ENCODE measurements at places on chromosomes 1 and 21.

- DNase-seq: no peak
These were observed 33.5 kb upstream of the IFI16 start for GRCh38 chr1:158976219-158976618.

DNA sequence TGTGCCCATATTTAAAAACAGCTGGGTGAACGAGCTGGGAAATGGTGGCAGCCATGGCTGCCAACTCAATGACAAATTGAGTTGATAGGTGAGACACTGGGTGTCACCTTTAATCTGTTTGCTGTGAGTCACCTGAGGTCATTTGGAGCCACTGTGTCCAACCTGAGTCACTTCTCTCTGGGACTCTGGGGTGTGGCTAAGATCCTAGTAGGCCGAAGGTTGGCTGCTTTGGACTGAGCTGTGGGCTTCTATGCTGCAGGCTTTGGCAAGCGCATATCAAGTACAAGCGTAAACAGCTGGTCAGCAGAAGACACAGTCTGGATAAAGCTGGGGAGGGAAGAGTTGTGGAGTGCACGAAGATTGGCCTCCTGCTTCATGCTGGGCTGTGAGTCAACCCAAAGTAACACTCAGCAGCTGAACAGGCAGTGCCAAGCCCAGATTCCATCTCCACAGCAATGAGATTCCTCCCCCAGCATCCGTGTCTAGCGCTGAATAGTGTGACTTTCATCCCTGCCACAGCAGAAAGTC lies 24.0 kb downstream of the TEX35 start:
- peak; percentile 92 for DNase-seq

DNA sequence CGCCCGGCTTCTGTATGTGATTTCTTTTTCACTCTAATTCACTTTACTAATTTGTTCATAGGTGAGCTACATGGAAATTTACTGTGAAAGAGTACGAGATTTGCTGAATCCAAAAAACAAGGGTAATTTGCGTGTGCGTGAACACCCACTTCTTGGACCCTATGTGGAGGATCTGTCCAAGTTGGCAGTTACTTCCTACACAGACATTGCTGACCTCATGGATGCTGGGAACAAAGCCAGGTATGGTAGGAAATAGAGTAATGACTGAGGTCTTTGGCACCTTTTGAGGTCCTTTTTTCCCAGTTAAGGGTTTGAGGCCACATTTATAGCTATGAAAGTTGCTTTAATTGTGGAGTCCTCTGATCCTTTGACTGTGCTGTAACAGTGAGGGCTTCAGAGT lies 56.9 kb downstream of the KIF1B start:
- no peak for DNase-seq

DNA sequence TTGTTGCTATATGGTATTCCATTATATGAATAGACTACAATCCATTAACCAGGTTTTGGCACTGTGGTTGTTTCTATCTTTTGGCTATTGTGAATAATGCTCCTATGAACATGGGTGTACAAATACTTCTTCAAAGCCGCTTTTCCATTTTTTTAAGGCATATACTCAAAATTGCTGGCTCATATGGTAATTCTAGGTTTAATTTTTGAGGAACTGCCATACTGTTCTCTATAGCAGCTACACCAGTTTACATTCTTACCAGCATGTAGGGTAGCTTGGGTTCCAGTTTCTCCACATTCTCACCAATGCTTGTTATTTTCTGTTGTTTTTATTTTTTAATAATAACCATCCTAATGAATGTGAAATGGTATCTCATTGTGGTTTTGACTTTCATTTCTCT lies 19.9 kb upstream of the AGO1 start:
- DNase-seq: no peak

DNA sequence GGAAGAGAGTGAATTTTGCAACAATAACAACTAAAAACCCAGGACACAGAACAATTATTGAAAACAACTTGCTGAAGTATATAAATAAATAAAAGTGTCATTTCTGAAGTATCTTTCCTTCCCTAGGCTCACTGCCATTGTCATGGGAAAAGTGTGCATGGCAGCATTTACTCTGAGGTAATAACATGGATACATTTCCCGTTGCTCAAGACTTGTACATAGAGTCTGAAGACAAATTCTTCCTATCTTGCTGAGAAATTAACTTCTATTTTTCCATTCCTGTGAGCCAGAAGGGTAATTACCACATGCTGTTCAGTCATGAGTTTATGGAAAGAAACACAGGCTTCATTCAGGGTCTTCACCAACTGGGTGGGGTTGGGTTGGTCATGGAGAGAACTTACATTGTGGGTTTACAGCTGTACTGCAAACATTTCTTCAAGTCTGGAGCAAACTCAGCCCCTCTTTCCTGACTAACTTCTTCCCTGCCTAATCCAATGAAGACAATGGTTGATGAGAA lies 32.2 kb downstream of the ST6GALNAC3 start:
- no peak for DNase-seq

DNA sequence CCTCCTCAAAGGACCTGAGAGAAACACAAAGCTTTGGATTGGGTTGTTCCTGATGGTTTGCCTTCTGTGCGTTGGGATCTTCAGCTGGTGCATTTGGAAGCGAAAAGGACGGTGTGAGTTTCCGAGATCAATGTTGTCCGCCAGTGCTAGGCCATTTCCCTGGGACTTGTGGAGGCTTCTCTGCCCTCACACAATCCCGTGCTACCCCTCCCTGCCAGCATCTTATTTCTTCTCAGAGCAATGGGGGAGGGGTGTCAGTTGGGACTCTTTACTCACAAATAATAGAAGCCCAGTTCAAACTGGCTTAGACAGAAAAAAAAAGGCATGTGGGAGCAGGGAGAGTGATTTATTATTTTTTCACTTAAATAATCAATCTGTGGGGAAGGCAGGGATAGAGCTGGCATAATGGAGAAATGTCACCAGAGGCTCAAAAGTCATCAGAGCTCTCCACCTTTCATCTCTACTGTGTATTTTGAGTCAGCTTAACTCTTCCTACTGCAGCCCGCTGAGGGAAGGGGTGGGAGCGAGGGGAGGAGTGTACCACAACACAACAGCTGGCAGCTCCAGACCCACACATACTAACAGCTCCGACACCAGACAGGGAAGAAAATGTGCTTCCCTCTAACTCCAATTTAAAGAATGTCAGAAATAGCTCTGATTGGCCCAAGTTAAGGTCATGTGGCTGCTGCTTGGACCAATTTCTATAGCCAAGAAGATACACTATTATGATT lies 22.4 kb downstream of the LY9 start:
- DNase-seq: no peak

- no peak for DNase-seq
These were observed 10.5 kb downstream of the KIF21B start for GRCh38 chr1:201013031-201013485.

DNA sequence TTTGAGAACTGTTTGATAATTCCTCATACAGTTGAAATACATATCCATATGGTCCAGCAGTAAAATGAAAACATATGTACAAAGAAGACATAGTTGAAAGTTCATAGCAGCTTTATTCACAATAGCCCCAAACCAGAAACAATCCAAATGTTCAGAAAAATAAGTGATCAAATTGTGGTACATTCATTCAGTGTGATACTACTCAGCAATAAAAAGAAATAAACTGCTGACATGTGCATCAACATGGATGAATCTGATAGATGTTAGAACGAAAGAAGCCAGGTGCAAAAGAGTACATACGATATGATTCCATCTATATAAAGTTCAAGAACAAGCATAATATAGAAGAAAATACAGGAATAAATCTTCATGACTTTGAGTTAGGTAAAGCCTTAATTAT lies 77.2 kb downstream of the EVI5 start:
- no peak for DNase-seq

DNA sequence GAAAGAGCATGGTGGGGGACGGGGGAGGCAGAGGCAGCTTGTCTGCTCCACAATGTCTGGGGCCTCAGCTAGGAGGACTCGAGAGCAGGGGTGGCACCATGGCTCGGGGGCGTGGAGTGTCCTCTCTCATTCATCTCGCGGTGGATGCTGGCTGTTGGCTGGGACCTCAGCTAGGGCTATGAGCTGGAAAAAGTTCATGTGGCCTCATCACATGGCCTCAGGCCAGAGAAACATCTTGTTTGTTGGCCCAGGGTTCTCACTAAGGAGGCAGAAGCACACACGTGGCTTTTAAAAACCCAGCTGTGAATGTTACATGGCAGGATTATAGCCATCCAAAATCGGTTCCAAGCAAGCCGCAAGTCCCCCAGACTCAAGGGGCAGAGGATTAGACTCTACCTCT lies 6.2 kb upstream of the CENPS start:
- no peak for DNase-seq

DNA sequence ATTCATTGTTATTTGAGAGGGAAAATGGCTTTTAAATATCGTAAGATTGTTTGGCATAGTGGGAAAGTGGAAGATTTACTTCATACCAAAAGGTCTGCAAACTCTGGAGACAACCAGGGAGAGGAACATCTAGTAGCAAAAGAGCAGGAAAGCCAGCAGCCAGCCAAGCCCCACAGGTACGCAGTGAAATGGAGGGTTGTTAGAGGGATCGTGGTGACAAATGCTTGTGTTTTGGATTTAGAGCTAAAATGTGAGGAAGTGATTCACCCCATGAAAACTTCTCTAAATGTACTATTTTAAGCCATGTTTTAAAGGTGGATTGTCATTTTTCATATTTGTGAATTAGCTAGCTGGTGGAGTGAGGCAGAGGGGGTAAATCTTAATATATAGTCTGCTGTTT lies 69.3 kb downstream of the RPS6KC1 start:
- DNase-seq: no peak

DNA sequence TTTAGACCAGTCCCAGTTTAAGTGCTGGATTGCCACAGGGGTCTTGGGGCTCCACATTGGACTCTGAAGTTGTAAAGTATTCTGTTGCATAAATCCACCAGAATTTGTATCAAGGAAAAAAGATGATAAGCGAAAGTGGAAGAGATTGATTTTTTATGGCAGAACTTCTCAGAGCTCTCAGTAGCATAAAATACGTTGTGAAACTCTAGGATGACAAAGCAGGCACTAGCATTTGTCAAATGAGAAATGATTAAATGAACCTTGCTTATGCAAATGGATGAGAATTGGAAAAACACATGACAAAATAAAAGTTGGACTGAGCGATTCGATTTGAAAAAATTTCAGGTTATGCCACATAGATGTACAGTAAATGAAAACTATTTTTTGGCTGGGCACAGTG lies 253.8 kb upstream of the RAB4A start:
- DNase-seq: no peak

DNA sequence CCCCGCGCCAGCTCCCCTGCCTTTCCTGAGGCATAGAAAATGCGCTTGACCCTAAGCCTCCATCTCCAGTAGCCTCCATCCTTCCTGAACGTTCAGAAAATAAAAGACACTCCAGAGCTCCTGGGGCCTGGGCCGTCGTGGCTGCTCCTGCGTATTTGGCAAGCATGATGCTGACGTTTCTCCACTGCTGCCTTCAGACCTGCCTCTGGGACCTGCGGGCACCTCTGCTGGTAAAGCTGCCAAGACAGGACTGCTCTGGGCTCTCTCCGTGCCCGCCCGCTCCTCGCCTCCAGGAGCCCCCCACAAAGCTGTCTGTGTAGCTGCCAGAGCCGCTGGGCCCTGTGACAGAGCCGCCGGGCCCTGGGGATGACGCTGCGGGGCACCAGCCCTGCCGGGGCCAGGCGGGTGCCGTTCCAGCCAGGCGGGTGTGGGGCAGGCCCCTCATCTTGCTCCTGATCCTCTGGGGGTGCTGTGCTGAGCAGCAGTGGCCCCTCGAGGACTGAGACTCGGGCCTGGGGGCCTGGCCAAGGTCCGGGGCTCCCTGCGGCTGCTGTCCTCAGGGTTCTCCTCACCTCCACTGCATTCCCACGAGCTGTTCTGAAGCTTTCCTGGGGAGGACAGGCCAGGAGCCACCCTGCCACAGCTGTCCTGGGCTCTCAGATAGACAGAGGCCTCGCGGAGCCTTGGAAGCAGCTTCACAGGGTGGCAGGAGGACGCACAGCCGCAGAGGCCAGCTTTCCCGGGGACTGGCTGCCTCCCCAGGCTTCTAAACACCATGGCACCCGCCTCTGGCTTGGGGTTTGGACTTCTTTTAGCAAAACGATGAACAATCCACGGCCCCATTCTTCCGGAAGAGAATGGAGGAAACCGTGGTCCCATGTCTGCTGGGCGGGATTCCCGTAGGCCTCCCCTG lies 48.1 kb downstream of the MORN1 start:
- no peak for DNase-seq

GRCh38 chr1:242011894-242012660 lies 13.2 kb upstream of the MAP1LC3C start:
- no peak for DNase-seq

DNA sequence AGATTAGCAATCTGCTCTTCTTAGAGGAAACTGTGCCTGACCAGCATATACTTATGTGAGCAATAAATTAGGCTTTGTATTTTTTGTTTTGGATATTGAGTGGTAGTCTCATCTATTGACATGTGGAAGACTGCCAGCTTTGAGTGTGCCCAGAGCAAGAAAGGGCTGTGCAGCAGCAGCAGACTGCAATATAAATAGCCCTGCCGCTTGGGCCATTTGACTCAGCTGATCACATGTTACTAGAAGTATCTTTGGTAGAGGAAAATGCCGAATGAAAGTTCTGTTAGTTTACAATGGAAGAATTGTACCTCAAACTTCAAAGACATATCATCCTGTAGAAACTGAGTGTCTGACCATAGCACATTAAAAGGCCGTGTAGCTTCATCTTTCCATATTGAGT lies 9.1 kb upstream of the PSMB2 start:
- no peak for DNase-seq

GRCh38 chr1:208054911-208055379 lies 144.0 kb upstream of the CD34 start:
- DNase-seq: no peak

GRCh38 chr1:160167580-160167979 lies 16.2 kb downstream of the ATP1A4 start:
- no peak for DNase-seq

DNA sequence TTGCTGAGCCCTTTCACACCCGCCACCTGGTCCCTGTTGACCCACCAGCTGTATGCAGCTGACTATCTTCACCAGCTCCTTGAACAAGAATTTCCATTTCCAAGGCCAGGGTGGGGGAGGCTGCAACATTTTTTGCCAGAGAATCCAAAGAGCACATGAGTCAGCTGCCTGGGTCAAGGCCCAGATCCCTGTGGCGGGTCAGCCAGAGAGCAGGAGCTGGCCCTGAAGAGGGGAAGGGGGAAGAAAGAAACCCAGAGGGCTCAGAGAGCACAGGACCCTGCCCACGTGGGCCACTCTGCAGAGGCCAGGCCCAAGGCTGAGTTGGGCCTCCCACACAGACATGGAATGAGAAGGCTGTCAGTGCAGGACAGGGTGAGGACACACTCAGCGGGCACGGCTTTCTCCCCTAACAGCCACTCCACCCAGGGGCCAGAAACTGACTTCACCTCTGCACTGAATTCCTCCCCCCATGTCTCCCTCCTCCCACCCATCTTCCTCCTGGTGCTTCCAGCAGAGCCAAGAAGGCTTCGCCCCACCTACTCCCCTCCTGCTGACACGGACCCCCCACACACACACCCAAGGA lies 28.9 kb downstream of the S100A6 start:
- DNase-seq: peak; percentile 63

DNA sequence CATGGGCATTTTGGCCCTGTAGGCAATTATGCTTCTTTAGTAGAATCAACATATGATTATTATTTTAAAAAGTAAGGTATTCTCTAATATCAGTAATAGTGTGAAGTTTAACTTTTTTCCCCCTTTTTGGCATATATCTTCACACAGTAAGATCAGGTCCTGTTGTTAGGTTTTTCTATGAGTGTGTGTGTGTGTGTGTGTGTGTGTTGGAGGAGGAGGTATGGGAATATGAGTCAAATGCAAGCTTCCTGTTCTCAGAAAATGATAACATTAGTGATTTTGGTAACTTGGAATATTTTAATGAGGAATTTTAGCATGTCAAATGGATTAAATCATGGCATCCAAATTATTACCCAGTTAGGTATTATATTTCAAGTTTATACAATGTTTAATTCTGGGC lies 65.8 kb upstream of the BCL10 start:
- no peak for DNase-seq

- DNase-seq: no peak
These were observed 2.0 kb upstream of the CAMTA1 start for GRCh38 chr1:6783221-6783620.

All from HFF-Myc (cell line).